Sigmoid colon (tissue), 7 donors: ENCODE measurements at places on chromosomes 3 and 15. TPM values are rescaled to one million over a fixed set of nuclear protein-coding genes. Genes with fewer than 3 reads are reported as not detected.
A peak's percentile ranks its signal among the peaks of the same experiment; 100 is the strongest.

- no peak overlapping the region for H3K4me3 ChIP-seq
- H3K4me1 ChIP-seq = peaks cover 7% of the 10 kb centered on the region
- no peaks in the 10 kb centered on the region for H3K27me3 ChIP-seq
- H3K27ac ChIP-seq = no peak overlapping the region
- DNase-seq = no peak
Measured at GRCh38 chr3:117666325-117666724, 956.7 kb downstream of the TUSC7 start.

DNA sequence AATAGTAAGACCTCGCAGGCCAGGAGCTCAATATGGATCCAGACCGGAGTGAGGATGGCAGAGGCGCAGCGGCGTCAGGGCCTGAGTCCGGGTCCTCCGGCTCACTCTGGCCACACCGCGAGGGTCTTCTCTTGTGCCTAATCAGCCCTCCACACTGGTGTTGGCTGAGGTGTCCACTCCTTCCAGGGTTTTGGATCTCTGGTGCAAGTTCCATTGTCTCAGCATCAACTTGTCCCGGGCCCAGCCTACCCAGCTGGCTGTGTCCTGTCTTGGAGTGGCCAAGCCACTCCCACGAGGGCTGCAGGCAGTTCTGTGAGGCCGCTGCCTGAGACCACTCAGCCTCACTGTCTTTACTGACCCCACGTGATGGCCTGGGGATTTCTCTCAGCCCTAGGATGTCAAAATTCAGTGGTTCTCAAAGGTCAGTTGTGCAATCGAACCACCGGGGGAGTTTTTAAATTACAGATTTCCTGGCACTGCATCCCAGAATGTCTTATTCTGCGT is 12.6 kb upstream of the GOLGA6L7 start:
- H3K4me3 ChIP-seq = no peak overlapping the region
- no peaks in the 10 kb centered on the region for H3K36me3 ChIP-seq
- no peak overlapping the region for H3K27ac ChIP-seq
- H3K4me1 ChIP-seq = no peaks in the 10 kb centered on the region
- no peaks in the 10 kb centered on the region for H3K27me3 ChIP-seq

- no peaks in the 10 kb centered on the region for H3K4me1 ChIP-seq
- no peaks in the 10 kb centered on the region for H3K36me3 ChIP-seq
- H3K27ac ChIP-seq = no peak overlapping the region
- no peak overlapping the region for H3K4me3 ChIP-seq
Measured at GRCh38 chr15:28876131-28876844, 9.5 kb upstream of the APBA2 start.

GRCh38 chr3:133330522-133330921 is 69.3 kb upstream of the BFSP2 start:
- H3K36me3 ChIP-seq = no peaks in the 10 kb centered on the region
- no peak overlapping the region for H3K4me3 ChIP-seq
- H3K4me1 ChIP-seq = no peaks in the 10 kb centered on the region
- H3K27ac ChIP-seq = no peak overlapping the region

DNA sequence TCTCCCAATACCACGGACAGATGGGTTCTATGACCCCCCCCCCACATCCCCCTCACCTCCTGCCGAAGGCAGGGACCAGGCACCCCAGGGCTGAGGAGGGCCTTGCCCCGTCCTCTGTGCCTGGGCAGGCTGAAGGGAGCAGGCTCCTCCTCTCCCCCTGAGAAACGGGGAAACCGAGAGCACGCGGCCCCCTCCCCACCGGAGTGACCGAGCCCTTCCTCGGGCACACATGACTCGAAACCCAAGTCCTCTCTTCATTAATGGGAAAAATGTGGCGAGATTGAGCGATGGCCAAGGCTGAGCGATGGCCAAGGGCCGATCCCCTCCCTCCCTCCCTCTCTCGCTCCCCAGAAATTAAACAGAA is 7.0 kb downstream of the EPHB3 start:
- peaks cover 7% of the 10 kb centered on the region for H3K36me3 ChIP-seq
- peak overlapping the region; percentile 58 for H3K4me3 ChIP-seq
- no peaks in the 10 kb centered on the region for H3K4me1 ChIP-seq
- no peaks in the 10 kb centered on the region for H3K27me3 ChIP-seq
- DNase-seq = no peak

DNA sequence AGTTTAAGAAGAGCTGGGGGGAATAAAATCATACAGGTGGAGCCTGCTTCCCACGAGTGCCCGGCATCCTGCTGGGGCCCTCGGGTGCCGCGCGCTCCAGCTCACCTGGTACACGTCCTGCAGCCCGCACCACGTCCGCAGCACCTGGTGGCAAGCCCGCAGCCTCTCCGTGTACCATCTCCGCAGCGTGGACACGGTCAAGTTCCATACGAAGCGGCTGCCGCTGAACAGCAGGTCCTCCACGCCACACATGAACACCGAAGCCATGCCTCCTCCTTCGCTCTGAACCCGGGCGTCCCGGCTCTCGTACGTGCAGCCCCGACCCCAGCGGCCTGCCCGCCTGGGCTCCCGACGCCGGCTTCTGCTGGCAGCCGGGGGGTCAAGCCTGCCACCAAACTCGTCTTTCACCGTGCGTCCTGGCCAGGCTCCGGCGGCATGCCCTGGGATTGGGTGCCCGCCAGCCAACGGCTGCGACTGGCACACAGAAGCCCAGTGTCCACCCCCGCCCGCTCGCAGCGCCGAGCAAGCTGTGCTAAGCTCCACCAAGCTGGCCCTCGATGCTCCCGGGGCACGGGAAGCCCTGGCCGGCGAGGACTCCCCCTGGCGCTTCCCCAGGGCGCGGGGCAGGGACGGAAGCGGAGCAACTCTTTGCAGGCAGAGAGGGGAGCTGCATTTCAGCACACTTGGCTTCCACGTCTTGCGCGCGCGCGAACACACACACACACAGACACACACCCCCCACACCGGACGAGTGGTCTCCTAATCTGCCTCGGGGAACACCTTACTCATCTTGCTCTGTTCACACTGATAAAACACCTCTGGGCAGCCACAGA is at the start of gene FRMD4B:
Gene FRMD4B (minus strand): TSS at position 366 of the 833 bp plus-strand sequence. CDS start 99 bp downstream, at position 267.
- H3K27ac ChIP-seq = peak within 1 kb of the TSS; percentile 4
- peak within 1 kb of the TSS; percentile 52 for H3K4me3 ChIP-seq
- H3K4me1 ChIP-seq = peaks cover 16% of the 10 kb centered on the region
- peak; percentile 84 for DNase-seq
- peaks cover 58% of the 10 kb centered on the region for H3K27me3 ChIP-seq

DNA sequence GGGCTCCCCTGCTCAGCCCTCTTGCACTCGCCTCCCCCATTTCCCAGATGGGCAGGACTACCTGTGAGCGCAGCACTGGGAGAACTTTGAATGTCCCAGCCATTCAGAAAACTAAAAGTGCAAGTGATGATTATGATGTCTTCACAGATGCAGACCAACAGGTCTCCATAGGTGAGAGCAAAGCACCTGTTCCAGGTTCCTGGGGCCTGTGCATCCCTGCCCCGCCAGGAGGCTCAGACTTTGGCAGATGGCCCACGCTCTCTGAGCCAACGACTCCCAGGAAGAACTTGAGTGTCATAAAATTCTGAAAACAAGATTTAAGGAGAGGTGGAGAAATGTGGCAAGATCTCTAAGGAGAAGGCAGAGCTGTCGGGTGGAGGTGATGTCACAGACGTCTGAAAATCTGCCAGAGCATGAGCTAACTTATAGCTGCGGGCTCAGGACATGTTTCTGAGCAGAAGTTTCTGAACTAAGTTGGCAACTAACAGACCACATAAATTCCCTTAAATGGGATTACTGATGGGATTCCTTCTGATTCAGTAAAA is 110.8 kb upstream of the IGF1R start:
- no peaks in the 10 kb centered on the region for H3K27me3 ChIP-seq
- H3K4me1 ChIP-seq = no peaks in the 10 kb centered on the region
- no peak for DNase-seq
- no peak overlapping the region for H3K27ac ChIP-seq
- H3K4me3 ChIP-seq = no peak overlapping the region

DNA sequence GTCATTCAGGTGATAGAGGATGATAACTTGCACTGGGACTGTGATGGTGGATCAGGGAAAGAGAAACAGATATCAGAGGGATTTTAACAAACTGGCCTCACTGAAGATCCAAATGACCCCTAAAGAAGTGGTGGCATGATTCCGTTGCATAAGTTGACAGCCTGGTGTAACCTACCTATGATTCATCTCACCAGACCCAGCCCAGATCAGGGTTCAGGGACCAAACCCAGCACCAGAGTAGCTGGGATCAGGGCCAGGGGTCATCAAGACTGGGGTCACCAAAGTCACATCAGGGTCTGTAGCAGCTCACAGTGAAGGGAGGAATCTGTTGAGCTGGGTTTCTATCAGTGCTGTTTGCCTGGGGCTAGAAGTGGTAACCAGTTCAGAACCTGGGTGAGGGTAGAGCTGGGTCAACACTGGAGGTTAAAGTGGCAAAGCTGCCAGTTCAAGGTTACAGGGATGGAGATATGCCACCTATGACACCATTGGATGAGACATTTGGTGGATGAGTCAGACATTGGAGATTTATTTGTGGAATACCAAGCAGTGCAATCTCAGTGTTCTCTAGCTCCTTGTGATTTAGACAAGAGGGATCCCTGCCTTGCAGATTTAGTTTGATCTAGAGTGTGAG is 35.9 kb downstream of the CASR start:
- no peak overlapping the region for H3K27ac ChIP-seq
- H3K4me3 ChIP-seq = no peak overlapping the region
- H3K36me3 ChIP-seq = no peaks in the 10 kb centered on the region
- H3K27me3 ChIP-seq = no peaks in the 10 kb centered on the region
- no peak for DNase-seq

- H3K4me1 ChIP-seq = no peaks in the 10 kb centered on the region
- no peak for DNase-seq
- no peak overlapping the region for H3K4me3 ChIP-seq
- no peak overlapping the region for H3K27ac ChIP-seq
- peaks cover 4% of the 10 kb centered on the region for H3K36me3 ChIP-seq
Measured at GRCh38 chr3:100761211-100761942, 52.1 kb downstream of the TFG start.

GRCh38 chr3:187920913-187921312 is 175.6 kb upstream of the BCL6 start:
- no peaks in the 10 kb centered on the region for H3K27me3 ChIP-seq
- no peaks in the 10 kb centered on the region for H3K36me3 ChIP-seq
- DNase-seq = peak; percentile 83

DNA sequence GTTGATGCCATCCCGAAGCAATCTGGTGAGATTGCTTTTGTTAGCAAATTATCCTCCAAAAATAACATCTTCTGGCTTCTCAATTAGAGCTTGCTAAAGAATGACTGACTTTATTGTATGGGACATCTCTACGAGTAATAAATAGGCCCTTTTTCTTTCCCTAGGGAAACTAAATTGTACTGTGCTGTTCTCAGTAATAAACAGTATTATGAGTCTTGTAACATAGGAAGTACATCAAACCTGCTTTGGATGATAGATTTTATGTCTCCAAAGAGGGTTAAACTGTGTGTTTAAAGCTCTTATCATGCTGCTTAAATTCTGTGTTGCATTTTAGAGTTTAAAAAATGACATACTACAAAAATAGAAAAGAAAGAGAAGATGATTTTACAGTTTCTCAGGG is 153.4 kb upstream of the THRB start:
- H3K4me1 ChIP-seq = no peaks in the 10 kb centered on the region
- no peak for DNase-seq
- no peaks in the 10 kb centered on the region for H3K36me3 ChIP-seq
- peak overlapping the region; percentile 60 for H3K27ac ChIP-seq

- no peak for DNase-seq
- H3K27ac ChIP-seq = no peak overlapping the region
- no peaks in the 10 kb centered on the region for H3K36me3 ChIP-seq
- no peak overlapping the region for H3K4me3 ChIP-seq
Measured at GRCh38 chr15:89937365-89938350, 24.9 kb upstream of the ARPIN start.

DNA sequence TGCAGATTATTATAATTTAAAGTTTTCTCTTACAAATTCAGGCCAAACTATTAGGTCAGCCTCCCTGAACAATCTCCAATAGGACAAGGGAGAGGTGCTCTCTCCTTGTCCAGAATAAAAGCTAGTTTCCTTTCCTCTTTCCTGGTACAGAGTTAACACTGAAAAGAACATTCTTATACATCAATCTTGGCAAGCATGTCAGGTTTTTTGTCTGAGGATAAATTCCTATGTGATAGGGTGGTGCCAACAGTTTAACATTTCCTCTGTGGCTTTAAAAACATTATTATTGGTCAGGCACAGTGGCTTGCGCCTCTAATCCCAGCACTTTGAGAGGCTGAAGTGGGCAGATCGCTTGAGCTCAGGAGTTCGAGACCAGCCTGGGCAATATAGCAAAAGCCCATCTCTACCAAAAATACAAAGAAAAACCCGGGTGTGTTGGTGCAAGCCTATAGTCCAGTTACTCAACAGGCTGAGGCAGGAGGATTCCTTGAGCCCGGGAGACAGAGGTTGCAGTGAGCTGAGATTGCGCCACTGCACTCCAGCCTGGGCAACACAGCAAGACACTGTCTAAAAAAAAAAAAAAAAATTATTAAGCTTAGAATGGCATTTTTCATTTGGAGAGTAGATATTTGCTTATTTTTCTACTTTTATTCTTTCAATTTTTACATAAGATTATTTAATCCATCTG is 13.7 kb upstream of the ULK4 start:
- no peak overlapping the region for H3K4me3 ChIP-seq
- H3K36me3 ChIP-seq = no peaks in the 10 kb centered on the region
- H3K27me3 ChIP-seq = no peaks in the 10 kb centered on the region
- no peak overlapping the region for H3K27ac ChIP-seq
- DNase-seq = no peak
- H3K4me1 ChIP-seq = no peaks in the 10 kb centered on the region

- H3K4me1 ChIP-seq = no peaks in the 10 kb centered on the region
- no peaks in the 10 kb centered on the region for H3K27me3 ChIP-seq
- no peaks in the 10 kb centered on the region for H3K36me3 ChIP-seq
- H3K27ac ChIP-seq = no peak overlapping the region
Measured at GRCh38 chr3:142680710-142681109, 43.1 kb upstream of the TRPC1 start.

GRCh38 chr15:68339481-68339880 is 61.9 kb downstream of the FEM1B start:
- no peak overlapping the region for H3K4me3 ChIP-seq
- DNase-seq = no peak
- no peaks in the 10 kb centered on the region for H3K27me3 ChIP-seq
- H3K4me1 ChIP-seq = peaks cover 15% of the 10 kb centered on the region
- no peak overlapping the region for H3K27ac ChIP-seq

GRCh38 chr3:102400142-102400541 is 34.7 kb upstream of the ZPLD1 start:
- H3K4me1 ChIP-seq = no peaks in the 10 kb centered on the region
- H3K4me3 ChIP-seq = no peak overlapping the region
- no peaks in the 10 kb centered on the region for H3K27me3 ChIP-seq

The COL6A5 gene
- total RNA-seq = not detected

The UROC1 gene
- total RNA-seq = not detected

The CHL1 gene
- 29.1 TPM for total RNA-seq

The CHCHD6 gene
- 14.9 TPM for total RNA-seq

The MKRN3 gene
- 0.27 TPM for total RNA-seq

The SLC6A20 gene
- not detected for total RNA-seq

The NOX5 gene
- not detected for total RNA-seq

The GDPGP1 gene
- total RNA-seq = 3.0 TPM

The DLEC1 gene
- 0.28 TPM for total RNA-seq

The NEIL1 gene
- total RNA-seq = 22.2 TPM

The RHCG gene
- not detected for total RNA-seq

The CLRN1 gene
- not detected for total RNA-seq

The AADAC gene
- total RNA-seq = not detected

The DUOXA2 gene
- total RNA-seq = not detected

The STT3B gene
- total RNA-seq = 58.9 TPM
